ENCODE measurements at places on chromosomes 2 and 18.

DNA sequence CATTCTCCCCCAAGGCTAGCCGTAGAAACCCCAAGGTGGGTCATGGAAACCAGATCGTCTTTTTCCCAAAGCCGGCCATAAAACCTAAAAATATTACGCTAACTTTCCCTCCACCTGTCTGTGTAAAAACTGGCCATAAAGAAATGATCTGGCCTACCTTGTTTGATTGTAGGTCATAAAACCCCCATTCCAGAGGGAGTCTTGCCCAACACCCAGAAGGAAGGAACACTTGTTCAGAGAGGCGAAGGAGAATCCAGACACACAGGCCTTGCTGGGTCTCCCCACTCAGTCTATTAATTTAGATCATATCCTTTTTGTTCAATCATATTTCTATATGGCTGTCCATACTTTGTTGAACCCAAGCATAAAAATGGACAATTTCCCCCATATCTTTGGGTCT is 344.7 kb downstream of the HRH4 start:
- DNase-seq = no peak

DNA sequence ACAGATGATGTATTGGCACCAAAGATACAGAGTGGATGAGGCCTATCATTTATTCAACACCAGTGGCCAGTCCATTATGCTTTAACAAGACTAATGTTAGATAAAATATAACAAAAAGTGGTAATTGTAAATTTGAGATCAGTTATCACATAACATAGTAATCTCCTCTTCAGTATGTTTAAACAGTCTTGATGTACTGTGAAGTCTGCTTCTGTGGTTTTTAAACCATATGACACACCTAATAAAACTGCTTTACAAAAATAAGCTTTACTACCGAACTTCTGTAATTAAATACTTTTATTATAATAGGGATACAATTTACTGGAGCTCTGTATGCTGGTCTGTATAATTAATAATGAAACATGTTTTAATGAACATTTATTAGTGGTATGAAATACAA is 2156.1 kb upstream of the CELF4 start:
- DNase-seq = no peak

- no peak for DNase-seq
Measured at GRCh38 chr2:70536517-70537055, 17.0 kb downstream of the TGFA start.

DNA sequence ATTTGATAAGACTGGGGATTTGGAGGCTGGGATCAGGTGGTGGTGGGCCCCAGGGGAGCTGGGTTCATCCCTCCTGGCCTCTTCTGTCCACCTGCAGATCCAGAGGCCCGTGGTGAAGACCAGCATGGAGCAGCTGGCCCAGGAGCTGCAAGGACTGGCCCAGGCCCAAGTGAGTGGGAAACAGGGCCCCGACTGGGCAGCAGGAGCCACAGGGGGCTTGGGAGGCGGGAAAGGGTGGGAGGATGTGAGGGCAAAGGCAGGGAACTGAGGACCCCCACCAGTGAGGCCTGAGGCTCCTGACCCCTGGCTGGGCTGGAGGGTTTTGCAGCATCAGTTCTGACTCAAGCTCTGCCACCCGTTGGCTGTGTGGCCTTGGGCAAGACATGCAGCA is 11.3 kb downstream of the PROM2 start:
- no peak for DNase-seq

DNA sequence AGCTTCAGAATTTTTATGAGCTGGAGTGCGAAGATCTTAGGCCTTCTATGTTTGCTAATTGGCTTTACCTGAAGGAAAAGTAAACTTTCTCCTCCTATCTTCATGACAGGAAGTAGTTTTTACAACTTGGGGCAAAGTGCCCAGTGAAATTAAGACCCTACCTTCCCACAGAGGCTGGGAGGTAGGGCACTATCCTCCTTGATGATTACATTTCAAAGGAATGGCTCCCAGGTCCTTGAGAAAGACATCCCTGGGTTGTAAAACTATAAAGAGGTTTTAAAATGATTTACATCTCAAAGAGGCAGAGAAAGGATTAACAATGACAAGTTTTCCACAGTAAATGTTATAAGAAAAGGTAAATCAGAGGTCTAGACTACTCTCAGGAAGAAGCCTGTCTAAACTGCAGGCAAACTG is 155.8 kb downstream of the CDH7 start:
- DNase-seq = no peak

DNA sequence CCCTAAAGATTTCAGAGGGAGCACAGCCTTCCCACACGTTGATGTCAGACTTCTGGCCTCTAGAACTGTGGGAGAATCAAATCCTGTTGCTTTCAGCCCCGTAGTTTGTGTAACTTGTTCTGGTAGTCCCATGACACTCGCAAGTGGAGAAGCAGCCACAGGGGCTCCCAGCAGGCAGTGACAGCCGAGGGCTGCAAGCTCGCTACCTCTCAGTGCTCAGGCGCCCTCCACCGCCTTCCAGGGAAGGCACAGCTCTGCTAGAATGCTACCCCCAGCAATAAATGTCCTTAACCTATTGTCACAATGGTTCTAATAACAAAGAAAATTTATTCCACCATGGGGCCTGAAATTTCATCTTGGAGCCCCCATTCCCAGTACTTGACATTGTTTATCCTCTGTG is 143.1 kb upstream of the ZNF236 start:
- DNase-seq = no peak

DNA sequence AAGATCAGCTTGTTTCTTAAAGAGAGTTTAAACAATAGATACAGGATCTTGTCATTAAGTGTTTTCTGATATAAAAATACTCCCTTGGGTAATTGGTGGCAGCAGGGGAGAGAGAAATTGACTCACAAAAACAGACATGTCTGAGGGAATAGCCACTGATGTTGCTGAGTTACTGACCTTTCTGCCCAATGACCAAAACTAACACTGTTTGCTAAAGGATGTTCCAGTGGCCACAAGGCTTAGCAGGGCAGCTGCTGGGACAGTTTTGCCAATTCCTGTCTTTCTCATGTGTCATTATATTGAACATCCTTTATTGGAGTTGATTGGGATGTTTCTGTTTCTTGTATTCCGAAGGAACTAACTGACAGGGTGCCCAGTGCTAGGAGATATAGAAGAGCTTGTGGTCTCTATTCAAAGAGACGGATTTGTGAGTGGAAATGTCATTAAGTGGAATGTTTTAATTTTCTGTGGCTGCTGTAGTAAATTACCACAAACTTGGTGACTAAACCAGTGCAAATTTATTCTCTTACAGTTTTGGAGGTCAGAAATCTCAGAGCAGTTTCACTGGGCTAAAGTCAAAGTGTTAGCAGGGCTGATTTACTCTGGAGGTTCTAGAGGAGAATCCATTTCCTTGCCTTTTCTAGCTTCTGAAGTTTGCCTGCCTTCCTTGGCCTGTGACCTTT is 124.8 kb upstream of the RMDN2 start:
- no peak for DNase-seq

- no peak for DNase-seq
Measured at GRCh38 chr2:240713071-240713927, 21.6 kb downstream of the AQP12A start.

- no peak for DNase-seq
Measured at GRCh38 chr2:173806761-173807160, 158.4 kb downstream of the SP3 start.

GRCh38 chr18:63844254-63844653 is 43.3 kb upstream of the SERPINB2 start:
- DNase-seq = no peak

- DNase-seq = no peak
Measured at GRCh38 chr2:88925770-88926462, 234.4 kb downstream of the RPIA start.

DNA sequence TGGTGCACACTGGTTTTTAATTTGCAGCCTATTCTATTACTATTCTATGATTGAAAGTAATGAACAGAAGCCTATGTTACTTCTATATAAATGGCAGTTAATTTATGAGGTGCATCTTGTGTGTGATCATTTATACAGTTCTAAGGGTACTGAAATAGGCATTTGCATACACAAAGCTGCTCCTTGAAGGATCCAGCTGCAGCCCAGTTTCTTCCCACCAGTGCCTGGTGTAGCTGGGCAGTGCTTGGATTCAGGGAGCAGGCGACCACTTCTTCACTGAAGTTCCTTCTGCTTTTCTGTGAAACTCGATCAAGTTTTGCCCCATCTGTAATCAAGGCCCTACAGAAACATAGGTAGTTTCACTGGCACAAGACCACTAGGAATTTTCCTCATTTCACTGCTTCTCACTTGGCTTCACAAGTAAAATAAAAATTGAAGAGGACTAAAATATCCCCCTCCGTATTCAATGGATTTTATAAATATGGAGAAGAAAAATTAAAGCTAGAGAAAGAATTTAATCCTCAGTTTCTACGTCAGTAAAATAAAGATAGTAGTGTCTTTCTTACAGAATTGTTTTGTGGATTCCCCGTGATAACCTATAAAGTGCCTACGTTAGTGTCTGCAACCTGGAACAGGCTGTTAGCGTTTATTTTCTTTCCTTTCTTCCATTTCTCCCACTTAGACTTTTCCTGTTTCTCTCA is 1.7 kb upstream of the LPIN2 start:
- DNase-seq = no peak

DNA sequence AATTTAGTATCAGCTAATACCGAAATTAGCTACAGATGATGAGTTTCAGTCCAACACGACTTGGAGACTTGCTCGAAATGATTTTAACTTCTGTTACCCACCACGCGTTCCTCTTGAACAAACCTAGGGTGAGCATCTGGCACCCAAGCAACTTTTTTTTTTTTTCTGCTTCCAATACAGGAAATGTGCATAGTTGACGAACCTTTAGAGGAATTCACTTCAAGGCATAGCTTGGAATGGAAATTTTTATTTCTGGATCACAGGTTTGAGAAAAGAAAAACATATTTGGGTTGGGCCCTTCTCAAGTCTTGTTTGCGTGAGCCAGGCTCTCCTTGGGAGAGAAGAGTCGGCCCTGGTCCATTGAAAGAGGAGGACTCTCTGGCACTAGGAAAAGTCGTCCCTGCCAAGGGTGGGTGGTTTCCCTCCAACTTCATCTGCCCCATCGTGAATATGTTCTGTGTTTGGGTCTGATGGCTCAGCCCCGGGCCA is 37.4 kb upstream of the RPL31 start:
- no peak for DNase-seq

- no peak for DNase-seq
Measured at GRCh38 chr2:218015586-218016521, 13.1 kb upstream of the TNS1 start.

GRCh38 chr2:38515155-38516074 is 87.3 kb downstream of the HNRNPLL start:
- DNase-seq = no peak

DNA sequence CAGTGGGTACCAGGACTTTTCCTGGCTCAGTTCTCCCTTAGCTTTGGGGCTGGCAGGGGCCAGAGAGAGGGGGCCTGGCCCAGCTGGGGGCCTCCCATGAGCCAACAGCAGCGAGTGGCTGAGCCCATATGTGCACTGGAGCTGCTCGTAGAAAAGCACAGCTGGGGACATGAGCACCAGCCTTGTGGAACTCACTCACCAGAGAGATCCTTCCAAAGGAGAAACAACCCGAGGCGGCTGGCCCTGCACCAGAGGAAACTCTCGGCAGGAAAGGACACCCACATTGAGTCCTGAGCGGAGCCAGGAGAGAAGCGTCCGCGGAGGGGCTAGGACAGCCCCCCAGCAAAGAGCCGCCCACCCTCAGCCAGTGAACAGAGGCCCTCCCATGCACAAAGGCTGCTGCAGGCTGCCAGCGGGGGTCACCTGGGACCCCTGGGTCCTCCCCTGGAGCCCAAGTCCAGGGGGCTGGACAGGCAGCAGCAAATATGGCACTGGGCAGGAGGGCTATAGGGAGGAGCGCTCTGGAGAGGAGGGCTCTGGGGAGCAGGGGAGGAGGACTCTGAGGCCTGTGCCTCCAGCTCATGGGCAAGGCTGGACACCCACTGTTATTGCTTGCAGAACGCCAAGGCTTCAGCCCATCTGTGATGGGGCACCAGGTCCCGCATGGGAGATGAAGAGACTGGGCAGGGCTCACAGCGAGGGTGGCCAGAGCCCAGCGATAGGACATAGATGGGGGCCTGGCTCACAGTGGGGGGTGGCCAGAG is 42.1 kb upstream of the SNED1 start:
- DNase-seq = no peak

DNA sequence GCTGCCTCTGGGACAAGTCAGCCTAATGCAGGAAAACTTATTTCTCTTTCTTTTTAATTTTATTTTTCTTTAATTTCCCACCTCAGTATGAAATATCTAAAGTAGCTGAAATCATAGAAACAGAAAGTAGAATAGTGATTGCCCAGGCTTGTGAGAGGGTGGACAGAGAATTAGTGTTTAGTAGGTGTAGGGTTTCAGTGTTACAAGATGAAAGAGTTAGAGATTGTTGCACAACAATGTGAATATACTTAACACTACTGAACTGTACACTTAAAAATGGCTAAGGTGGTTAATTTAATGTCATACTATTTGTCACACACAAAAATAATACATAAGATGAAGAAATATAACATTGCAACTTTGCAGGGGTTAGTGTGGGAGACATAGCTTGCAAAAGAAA is 80.8 kb downstream of the NAT8 start:
- DNase-seq = no peak

GRCh38 chr2:191611614-191612013 is 66.3 kb upstream of the NABP1 start:
- DNase-seq = no peak

Data from stimulated activated CD4-positive, alpha-beta T cell treated with anti-CD3 and anti-CD28 coated beads, Interleukin-15, amount 100 ng/mL, for 48 hours (primary cell).